ENCODE measurements at places on chromosomes 1 and 21.

- no peak for DNase-seq
These were observed 16.2 kb downstream of the OR2L13 start for GRCh38 chr1:248111157-248111556.

GRCh38 chr1:181846681-181847080, 214.8 kb downstream of the ZNF648 start:
- DNase-seq: no peak

DNA sequence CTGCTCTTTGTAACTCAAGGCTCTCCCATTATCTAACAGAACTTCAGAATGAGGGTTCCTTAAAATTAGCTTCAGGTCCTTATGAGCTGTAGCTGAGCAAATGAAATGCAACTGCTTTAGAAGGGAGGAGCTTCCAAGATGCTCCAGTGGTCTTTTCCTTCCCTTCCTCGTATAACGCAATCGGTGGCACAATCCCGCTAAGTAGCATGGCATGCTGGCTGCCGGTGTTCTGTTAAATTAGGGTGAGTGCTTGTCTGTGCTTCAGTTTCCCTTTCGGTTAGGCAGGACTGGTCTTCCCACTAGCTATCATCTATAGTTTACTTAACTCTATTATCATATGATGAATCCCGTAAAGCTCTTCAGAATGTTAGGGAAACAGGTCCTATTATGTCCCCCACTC, 917 bp downstream of the KIAA0040 start:
- no peak for DNase-seq

DNA sequence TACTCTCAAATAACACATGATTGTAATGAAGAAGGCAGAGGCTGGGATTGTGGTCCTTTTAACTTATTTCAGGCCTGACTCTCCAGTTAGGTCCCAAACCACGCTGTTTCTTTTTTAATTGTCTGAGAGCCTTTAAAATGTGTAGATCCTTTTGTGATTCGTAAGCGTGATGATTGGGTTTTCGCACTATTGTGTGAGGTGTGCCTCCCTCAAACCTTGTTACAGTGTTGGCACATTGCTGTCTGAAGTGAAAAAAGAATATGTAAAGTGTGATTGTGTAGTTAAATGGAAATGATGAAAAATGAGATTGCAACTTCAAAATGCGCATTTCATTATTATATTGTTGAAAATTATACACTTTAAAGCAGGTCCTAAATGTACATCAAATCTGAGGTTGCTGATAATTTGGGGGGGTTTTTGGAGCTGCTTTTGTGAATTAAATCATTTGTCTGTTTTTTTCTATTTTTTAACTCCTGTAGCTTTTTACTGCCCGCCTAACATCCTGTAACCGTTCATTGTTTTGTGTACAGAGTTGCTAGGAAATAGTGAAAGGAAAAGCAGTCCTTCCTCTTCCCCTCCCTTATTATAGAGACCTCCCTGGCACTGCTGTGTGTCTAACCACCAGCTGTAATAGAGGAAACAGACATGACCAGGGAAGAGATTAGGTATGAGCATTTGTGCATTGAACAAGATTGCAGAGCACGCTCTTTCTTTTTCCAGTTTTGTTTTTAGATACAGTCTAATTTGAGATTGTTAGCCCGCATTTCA, 43.3 kb downstream of the IARS2 start:
- no peak for DNase-seq

GRCh38 chr1:160451119-160451858, 50.9 kb downstream of the VANGL2 start:
- DNase-seq: no peak

GRCh38 chr1:41241749-41242341, at the start of gene SCMH1:
TSS of gene SCMH1 (minus strand) at chr1:41242306. CDS start at chr1:41186133, 56,173 bp downstream.
- no peak for DNase-seq

DNA sequence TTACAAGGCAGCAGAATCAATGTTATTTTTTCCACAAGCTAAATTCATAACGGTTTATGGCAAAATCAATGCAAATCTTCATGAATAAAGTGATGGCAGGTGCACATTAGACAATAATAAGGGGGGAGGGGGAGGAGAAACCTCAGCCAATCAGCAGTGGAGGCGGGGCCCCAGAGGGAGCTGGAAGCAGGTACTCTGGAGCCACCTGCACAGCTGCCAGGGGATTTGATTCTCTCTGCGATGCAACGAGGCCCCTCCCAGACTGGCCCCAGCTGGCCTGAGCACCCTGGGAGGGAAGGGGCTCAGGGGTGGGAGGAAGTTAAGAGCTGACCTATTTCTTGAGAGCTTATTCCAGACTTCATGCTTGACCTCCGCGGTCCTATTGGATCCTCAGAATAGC, 127.8 kb upstream of the IGSF21 start:
- DNase-seq: no peak

GRCh38 chr1:208302699-208303238, 58.6 kb upstream of the PLXNA2 start:
- no peak for DNase-seq

DNA sequence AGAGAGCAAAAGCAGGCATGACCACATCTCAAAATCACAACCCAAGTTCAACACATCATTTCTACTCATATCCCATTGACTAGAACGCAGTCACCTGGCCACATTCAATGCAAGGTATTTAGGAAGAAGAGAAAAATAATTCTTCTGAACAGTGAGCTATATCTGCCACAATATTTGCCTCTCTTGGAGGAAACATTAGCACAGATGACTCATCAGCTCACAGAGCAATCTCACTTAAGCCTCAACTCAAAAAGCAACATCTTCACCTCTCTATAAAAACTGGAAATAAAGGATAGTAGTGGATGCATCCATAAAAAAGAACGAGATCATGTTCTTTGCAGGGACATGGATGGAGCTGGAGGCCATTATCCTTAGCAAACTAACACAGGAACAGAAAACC, 143.9 kb upstream of the FMN2 start:
- no peak for DNase-seq
